ENCODE measurements at places on chromosomes 3 and 15.
A peak's percentile ranks its signal among the peaks of the same experiment; 100 is the strongest.

GRCh38 chr3:172673210-172673679 lies 37.6 kb downstream of the NCEH1 start:
- DNase-seq: no peak

GRCh38 chr3:172280406-172281051 lies 167.7 kb downstream of the GHSR start:
- DNase-seq: no peak

DNA sequence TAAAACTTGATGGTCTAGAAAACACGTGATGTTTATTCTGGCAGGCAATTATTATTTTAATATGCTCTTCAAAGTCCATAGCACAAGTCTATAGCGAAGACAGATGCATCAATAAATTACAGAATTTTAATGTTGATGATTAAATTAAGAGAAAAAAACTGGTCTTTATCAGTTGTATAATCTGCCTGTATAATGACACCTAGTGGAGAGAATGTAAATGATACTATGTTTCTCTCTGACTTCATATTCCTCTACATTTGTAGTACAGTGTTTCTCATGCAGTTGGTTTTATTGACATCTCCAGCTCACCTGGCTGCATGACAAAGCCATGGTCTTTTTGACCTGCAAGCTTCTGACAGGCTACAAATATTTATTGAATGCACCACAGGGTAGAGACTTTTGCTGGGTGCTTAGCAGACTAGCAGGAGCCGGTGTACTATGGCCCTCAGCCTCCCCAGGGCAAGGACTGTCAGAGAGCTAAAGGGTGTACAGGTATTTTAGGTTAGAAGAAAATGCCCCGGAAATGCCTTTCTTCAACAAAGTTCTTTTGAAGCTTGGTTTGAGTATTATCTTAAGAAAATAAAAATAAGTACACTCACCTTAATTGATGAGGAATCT lies 289.9 kb downstream of the GAP43 start:
- DNase-seq: no peak

DNA sequence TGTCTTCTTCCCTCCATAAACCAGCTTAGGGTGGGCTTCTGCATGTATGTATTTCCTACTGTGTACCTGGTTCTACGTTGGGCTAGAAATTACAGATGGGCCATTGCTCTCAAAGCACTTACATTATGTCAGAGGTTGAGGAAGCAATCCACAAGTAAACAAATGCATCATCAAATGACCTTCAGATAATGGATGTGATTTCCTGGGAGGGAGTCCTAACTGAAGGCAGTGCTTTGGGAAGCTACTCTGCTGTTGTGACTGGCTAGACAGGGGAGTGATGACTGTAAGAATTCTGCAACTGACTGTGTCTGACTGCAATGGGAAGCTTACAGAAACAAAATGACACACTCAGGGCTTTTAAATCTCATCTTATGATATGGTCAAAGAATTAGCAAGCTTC lies 71.0 kb upstream of the PRR23E start:
- no peak for DNase-seq

DNA sequence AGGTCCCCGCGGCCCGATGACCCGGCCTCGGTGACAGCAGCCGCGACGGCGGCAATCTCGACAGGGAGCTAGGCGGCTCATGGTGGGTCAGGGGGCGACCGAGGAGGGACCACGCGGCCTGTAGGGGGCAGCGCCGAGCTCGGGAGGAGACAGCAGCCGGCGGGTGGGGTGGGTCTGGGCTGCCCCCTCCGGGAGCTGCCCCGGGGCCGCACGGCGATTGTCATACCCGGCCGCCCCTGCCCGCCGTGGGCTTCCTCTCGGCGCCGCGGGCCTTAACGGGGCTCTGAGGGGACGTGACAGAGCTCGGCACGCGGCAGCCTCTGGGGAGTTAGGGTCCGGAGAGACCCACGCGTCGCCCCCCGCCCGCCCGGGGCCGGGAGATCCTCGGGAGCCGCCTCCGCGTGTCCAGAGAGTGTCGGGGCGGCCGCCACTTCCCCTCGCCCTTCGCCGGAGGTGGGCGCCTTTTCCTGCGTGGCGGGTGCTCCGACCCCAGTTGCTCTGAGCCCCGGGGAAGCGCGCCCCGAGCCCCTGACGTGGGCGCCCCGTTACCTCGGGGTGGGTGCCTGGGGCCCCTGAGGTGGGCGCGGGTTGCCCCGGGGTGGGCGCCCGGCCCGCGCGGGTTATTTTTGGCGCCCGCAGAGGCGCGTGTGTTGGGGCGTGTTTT lies 539 bp upstream of the PLCL2 start:
- peak; percentile 80 for DNase-seq

- DNase-seq: no peak
These were observed 86.4 kb upstream of the ABHD17C start for GRCh38 chr15:80608688-80609087.

GRCh38 chr15:86278586-86278985 lies 198.9 kb downstream of the AGBL1 start:
- DNase-seq: no peak

GRCh38 chr3:157418104-157418503 lies 18.5 kb upstream of the PTX3 start:
- DNase-seq: no peak

GRCh38 chr3:49265661-49266386 lies 11.2 kb downstream of the C3orf62 start:
- DNase-seq: no peak

GRCh38 chr3:37751967-37752648 lies 109.6 kb upstream of the CTDSPL start:
- DNase-seq: no peak

- DNase-seq: no peak
These were observed 118.4 kb upstream of the FLNB start for GRCh38 chr3:57889807-57890206.

- no peak for DNase-seq
These were observed 103.1 kb downstream of the KLHL25 start for GRCh38 chr15:85691350-85692240.

DNA sequence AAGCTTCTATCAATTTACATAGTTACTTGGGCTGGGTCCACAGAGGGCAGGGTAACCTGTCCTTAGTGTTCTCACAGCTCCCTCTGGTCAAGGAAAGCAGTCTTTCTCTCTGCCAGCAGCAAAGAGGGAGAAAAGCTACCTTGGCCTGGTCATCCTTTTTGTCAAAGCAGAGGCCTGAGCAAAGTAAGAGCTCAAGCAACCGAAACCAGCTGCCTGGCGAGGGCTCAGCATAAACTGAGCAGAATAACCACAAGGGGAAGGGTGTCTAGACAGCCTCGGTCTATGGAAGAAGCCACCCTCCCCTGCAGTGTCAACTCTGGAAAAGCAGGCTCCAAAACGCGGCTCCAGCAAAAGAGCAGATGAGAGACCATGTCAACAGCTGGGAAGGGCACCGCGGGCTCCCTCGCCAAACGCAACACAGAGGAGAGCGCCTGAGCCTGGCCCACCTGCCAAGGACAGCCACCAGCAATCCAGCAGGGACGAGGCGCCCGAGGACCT lies 17.4 kb downstream of the LRIG1 start:
- DNase-seq: no peak

DNA sequence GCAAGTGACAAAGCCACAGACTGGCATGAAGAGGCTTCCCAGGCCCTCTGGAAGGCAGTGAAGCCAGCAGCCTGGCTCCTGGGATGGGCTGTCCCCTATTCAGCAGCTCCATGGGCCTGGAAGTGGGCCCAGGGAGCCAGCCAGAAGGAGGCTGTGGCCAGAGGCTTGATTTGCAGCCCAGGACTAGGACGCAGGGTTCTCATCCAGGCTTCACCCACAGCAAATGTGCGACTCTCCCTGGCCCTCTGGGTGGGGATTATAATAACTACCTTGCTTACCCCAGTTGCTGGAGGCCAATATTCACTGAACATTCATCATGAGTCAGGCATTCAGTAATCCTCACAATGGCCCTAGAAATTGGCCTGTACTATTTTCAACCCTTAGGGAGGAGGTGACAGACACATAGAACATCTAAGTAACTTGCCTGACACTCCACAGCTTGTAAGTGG lies 24.6 kb upstream of the SRP14 start:
- no peak for DNase-seq

- no peak for DNase-seq
These were observed 26.2 kb upstream of the CLDN16 start for GRCh38 chr3:190361791-190362190.

DNA sequence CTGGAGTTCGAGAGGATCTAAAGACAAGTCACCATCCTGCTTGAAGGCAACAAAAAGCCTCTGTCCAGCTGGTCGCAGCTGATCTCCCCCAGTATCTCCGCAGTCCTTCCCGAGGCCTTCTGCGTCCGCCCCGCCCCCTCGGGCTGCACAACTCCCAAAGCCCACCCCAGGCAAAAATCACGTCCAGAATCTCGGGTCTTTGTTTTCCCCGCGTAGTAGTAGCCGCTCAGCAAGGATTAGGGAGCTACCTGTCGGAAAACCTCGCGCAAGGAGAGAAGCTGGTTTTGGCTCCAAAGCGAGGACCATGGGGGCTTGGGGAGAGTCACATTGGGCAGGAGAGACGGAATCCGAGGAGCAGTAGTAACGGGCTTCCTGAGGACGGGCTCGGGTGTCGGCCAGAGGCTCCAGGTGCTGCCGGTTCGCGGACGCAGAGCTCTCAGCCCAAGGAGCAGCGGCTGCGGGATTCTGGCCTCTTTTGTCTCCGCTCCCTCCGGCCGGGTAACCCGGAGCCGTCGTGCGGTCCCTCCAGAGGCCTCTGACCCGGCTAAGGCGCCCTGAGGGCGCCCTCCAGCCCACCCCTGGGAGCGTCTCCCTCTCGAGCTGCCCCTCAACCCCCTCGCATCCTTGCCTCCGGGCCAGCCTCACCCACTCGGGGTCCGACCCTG lies 401 bp downstream of the ZSCAN29 start:
- peak; percentile 11 for DNase-seq

DNA sequence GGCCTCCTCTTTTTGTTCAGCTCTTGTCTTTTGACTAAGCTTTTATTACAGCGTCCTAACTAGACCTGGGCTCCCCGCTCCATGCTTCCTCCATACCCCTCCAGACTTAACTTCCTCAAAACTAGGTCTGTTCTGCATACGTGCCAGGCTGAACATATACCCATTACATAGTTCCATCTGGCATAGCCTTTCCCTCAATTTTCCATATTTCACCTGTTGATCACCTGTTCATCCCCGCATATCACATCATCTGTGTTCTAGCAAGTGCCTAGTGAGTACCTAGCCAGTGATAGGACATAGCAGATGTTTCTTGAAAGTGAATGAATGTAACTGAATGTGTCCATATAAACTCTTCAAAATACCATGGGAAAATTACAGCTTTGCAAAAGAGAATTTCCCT lies 36.0 kb downstream of the PARP14 start:
- DNase-seq: no peak

DNA sequence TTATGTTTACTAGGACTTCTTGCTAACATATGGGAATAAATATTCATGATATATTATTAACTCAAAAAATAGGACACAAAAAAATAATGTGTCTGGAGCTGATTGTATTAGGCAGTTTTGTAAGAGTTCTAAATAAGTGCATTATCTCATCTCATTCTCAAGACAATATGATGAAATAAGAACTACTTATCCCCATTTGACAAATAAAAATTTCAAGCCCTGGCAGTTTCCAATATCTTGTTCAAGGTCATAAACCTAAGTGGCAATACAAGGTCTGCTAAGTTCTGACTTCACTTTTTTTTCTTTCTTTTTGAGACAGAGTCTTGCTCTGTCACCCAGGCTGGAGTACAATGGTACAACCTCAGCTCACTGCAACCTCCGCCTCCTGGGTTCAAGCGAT lies 18.3 kb downstream of the RPN1 start:
- no peak for DNase-seq

DNA sequence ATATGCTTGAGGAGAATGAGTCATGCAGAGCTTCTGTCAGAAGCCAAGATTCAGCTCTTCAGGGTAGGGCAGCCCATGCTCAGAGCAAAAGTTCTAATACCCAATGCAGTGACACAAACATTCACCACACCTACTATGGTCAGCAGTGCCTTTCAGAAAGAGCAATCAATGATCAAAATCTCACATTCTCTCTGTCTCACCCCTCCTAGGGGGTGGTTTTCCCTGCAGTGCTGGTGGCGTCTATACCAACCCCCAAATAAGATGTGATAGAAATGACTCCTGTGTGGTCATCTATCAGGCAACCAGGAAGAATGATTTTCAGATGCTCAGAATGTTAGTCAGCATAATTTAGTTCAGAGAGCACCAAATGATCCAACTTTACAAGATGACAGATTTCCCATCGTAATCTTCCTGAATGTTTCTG lies 385.3 kb downstream of the NTRK3 start:
- DNase-seq: no peak

DNA sequence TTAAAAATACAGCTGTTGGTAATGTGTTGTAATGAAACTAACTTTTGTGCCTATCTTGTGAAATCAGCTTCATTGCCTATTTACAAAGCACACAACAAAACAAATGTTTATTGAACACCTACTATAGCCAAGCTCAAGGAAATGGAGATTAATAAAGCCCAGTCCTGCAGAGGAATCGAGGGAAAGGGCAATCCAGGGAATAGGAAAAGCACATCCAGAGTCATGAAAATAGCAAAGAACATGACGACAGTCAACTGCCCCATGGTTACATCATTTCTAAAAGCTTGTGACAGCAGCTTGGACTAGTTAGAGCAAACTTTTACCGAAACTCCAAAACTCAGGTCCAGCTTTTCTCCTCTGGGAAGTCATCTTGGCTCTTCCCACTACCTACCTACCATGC lies 157.3 kb downstream of the LIPC start:
- no peak for DNase-seq

GRCh38 chr3:110886222-110886893 lies 185.3 kb upstream of the NECTIN3 start:
- DNase-seq: no peak

- no peak for DNase-seq
These were observed 860.3 kb upstream of the SEMA6D start for GRCh38 chr15:46856839-46857502.

DNA sequence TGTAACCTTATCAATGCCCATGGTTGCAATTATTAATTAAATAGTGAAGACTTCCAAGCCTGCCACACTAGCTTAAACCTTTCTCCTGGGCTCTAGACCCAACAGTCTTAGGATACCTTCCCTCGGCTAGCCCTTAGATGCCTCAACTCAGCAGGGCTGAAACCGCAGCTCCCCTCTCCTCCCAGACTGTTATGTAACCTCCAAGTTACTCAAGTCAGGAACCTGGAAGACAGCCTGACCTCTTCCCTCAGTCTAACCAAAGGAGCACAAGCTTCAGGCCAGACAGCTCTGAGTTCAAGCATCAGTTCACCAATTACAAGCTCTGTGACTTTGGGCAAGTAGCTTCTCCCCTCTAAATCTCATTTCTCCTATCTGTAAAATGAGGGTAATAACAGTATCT lies 70.5 kb upstream of the HACD2 start:
- DNase-seq: no peak

GRCh38 chr15:44328135-44328534 lies 39.6 kb downstream of the GOLM2 start:
- no peak for DNase-seq

DNA sequence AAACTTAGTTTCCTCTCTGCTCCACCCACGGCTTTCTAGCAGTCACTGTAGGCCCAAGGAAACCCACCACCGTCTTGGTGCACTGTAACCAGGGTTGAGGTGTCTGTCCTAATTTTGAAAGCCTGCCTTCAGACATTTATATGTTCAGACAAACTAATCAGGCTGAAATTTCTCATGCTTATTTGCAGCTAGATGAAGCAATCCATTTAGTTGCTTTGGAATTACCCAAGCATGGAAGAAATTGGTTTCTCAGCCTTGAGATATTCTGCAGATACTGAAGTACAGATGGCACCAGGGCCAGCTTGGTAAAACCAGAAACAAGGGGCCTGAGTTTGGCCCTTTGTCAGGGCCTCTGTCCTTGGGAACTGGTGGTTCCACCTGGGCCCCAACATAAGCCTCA lies 105.4 kb downstream of the CACNA1D start:
- no peak for DNase-seq

GRCh38 chr3:45105855-45106671 lies 40.1 kb downstream of the CDCP1 start:
- no peak for DNase-seq

GRCh38 chr3:120909602-120909878 lies 1.5 kb downstream of the STXBP5L start:
- no peak for DNase-seq

Data from progenitor cell of endocrine pancreas (in vitro differentiated cells).